ENCODE measurements at places on chromosomes 12 and 14.
A peak's percentile ranks its signal among the peaks of the same experiment; 100 is the strongest.

DNA sequence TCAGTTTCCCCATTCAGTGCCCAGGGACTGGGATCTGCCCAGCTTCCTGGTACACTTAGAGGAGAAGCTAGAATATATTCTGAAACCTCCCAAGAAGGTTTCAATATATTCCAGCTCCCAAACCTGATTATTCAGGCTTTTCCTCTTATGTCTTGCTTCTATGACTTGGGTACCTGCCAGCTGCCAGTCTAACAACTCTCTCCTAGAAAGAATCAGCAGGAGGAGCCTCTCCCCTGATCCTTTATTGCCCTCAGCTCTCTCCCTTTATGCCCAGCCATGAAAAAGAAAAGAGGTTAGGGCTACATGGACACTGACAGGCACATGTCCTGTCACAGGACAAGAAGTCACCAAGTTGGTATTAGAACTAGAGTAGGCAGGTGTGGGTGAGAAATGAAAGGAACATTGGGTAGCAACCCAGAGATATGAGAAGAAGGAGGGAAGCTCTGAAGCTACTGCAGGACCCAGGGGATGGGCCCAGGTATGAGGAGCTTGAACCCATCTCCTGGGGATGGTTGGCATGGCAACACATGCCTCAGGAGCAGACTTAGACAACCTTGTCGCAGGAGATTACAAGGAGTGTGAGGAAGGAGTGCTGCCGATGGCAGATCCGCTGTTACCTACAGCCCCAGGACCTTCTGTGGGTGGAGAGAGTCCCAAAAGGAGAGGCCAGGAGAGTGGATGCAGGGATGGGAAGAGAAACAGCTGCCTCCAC lies 2.0 kb upstream of the CACNB3 start:
- no peak for DNase-seq

- no peak for DNase-seq
Measured at GRCh38 chr12:15474766-15475165, 152.5 kb downstream of the PTPRO start.

GRCh38 chr12:88562151-88562550 lies 18.1 kb downstream of the KITLG start:
- DNase-seq: no peak

- no peak for DNase-seq
Measured at GRCh38 chr12:6318440-6318879, 8.0 kb downstream of the PLEKHG6 start.

DNA sequence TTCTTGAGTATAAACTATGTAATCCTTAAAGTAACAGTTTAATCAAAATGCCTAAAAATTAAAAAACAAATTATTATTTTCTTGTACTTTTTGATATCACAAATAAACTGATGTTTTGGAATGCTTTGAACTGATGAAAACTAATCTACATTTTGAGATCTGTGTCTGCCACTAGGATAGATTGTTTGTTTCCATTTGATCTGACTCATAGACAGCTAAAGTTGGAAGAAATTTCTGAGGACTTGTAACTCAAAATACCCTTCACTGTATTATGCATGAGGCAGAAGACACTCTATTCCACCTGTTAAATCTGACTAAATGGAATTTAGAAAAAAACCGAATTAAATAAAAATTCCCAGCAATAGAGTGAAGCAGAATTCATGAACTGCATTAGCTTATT lies 1400.0 kb upstream of the FLRT2 start:
- DNase-seq: no peak

DNA sequence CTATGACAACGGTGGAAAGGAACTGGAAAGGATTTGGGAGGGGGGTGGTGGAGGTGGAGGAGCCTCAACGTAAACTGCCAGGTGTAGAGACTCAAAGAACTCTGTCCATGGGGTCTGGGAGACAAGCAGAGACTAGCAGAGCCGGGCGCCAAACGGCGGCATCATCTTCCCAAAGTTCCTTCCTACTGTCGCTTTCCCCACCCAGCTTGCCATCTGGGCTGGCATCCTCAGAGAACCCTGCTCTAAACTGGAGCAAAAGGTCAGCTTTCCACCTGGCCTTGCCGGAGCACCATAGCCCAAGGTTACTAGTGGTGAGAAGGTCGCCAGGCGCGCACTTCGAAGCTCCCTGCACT lies 4.0 kb upstream of the IRF2BPL start:
- DNase-seq: peak; percentile 55

DNA sequence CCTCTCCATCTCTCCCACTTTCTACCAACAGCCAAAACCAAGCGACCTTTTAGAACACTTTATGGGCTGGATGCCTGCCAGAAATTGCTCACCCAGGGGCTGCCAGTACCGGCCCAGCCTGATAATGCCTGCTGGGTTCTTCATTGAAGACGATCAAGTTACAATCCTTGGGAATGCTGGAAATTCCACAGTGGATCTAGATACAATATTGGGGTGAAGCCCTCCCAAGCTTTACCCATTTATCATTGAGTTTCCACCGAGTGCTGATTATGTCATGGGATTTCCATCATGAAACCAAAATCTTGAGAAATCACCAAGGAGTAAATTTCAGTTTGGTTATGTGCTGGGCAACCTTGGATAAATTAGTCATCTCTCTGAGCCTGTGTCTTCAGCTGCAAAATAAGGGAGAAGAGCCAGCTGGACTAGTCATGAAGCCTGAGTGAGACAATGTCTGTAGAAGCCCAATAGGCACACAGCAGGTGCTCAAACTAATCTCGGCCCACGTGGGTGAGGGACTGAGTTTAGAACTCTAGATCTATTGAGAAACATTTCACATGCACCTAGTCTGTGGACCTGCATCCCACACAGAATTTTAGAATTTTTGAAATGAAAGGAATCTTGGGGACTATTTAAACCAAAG lies 75.5 kb upstream of the CLMN start:
- peak; percentile 28 for DNase-seq

DNA sequence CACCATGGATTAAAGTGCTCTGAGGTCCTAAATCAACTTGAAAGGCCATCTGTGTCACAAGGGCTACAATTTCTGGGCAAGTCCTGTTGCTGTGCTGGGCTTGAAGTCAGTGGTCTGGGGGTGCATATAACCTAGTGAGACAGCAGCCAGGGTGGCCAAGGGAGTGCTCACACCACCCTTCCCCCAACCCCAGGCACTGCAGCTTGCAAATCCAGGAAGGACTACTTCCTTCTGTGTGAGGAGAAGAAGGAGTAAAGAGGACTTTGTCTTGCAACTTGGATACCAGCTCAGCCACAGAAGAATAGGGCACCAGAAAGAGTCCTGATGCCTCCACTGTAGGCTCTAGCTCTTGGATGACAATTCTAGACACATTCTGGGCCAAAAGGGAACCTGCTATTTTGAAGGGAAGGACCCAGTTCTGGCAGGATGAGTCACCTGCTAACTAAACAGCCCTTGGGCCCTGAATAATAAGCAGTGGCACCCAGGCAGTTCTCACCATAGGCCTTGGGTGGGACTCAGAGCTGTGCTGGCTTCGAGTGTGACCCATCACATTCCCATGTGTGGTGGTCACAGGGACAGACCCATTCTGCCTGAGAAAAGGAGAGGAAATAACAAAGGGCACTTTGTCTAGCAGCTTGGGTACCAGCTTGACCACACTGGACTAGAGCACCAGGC lies 32.6 kb upstream of the DHRS7 start:
- DNase-seq: no peak

GRCh38 chr14:31880935-31881334 lies 196.2 kb upstream of the ARHGAP5 start:
- DNase-seq: no peak

- no peak for DNase-seq
Measured at GRCh38 chr14:84107835-84108343, 1422.1 kb upstream of the FLRT2 start.

GRCh38 chr12:113293100-113293499 lies 41.8 kb downstream of the SLC8B1 start:
- DNase-seq: no peak

GRCh38 chr12:166425-167075 lies 47.4 kb downstream of the SLC6A12 start:
- DNase-seq: no peak

GRCh38 chr12:90888316-90888715 lies 66.7 kb downstream of the CCER1 start:
- no peak for DNase-seq

DNA sequence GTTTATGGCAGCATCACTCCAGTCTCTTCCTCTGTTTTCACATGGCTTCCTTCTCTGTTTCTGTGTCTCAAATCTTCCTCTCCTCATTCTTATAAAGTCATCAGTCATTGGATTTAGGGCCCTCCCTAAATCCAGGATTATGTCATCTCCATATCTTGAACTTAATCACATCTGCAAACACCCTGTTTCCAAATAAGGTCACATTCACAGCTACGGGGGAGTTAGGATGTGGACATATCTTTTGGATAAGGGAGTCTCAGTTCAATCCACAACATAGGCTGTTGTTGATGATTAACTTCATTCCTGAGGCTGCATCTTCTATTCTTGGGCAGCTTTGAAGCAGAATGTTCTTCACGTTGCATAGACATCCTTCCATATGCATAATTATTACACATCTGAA lies 40.3 kb upstream of the NTF3 start:
- no peak for DNase-seq

DNA sequence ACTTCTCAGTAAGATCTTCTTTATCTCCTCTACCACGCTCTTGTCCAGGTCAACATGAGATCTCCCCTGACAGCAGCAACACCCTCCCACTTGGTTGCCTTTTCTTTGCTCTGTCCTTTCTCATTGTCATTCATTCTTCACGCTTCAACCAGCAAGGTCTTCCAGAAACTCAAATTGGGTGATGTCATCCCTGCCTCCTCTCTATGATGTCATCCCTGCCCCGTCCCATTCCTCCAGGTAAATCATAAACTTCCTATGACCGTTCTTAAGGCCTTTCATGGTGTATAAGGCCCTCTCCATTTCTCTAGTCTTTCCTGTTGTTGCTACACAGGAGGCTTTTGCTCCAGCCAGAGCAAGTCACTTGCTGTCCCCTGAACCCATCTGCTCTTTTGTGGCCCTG lies 17.7 kb upstream of the TUNAR start:
- no peak for DNase-seq

- DNase-seq: no peak
Measured at GRCh38 chr12:116524964-116525379, 34.2 kb upstream of the MAP1LC3B2 start.

GRCh38 chr14:93936245-93936644 lies 9.1 kb downstream of the FAM181A start:
- no peak for DNase-seq

- no peak for DNase-seq
Measured at GRCh38 chr14:95192311-95192710, 35.0 kb upstream of the DICER1 start.

- DNase-seq: no peak
Measured at GRCh38 chr14:52106840-52107239, 38.0 kb upstream of the NID2 start.

GRCh38 chr14:101830271-101830670 lies 68.8 kb downstream of the PPP2R5C start:
- DNase-seq: no peak

DNA sequence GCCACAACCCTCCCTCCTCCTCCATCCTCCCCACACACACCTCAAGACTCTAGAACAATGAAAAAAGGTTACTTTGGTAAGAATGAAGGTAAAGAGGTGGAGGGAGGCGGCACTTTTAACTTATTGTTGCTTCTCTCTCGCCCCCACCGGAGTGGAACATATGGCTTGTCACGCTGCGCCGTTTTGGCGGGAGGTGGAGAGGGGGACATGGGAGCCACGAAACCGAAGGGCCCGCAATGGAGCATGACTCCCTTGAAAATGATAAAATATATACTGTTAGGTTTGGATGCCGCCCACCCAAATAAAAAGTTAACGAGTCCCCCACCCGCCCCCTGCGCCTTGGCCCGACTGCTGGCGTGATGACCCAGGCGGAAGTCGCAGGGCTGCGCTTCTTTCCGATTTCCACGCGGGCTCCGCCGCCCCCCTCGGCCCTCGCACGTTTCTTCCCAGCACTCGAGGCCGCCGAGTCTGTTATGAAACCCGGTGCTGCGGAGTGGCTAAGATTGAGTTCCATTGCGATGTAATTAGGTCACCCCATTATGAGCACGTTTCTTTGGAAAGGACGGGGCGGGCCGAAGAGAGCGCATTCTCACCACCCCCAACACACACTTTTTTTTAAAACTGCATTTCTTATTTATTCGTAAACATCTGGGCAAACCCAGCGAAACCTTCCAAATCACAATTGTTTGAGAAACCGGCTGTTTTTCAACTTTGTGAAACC lies 1.4 kb upstream of the ZFP36L1 start:
- DNase-seq: peak; percentile 87

DNA sequence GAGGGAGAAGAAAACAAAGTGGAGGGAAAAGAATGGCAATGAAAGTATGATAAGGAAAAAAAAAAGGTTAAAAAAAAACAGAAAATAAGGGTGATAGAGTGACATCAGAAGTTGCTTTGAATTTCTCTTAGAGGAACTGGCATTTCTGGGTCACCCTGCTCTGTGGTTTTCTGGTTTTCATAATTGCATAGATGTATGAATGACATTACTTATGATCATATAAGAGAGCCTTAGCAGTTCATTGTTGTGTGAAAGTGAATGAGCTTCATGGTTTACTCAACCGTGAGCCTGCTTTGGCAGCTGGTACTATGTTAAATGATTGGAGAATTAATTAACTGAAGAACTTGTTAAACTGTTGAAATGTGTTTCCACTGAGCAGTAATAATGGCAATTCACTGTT lies 336.4 kb upstream of the FBXO33 start:
- no peak for DNase-seq

- DNase-seq: no peak
Measured at GRCh38 chr14:37257501-37258070, 59.8 kb downstream of the MIPOL1 start.

DNA sequence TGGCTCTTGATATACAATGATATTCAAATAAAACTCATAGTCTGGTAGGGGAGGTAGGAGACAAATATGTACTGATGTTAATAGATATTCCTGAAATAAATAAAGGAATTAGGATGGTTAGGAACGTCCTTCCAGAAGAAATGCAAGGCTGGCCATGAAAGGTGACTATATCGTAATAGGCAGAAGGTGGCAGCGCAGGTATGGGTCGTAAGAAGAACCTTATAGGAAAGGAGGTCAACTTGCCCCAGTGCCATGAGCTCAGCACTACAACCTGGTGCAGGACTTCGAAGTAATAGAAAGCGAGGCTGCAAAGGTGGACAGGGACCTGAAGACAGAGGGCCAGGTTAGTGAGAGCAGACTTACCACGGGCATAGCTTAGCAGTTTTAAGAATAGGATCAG lies 55.3 kb upstream of the FGD4 start:
- DNase-seq: no peak

DNA sequence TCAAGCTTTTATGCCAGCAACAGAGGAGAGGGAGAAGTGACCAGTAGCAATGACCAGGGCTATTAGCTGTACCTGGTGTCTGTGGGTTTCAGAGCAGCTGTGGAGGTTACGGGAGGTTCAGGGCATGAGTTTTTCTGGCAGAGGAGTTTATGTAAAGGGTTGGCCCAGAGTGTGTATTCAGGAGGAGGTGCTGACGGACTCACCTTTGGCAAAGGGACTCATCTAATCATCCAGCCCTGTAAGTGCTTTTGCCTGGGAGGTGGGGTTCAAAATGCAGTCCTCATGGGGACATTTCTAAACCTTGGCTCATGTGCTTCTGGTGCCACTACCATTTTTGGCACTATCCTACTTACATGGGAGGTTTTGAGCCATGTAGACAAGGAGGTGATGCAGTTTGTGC lies 95.3 kb downstream of the DAD1 start:
- DNase-seq: no peak

- DNase-seq: no peak
Measured at GRCh38 chr14:73753887-73754795, 40.0 kb upstream of the PNMA1 start.

Measured in RWPE2 (cell line).